ENCODE measurements at places on chromosomes 3 and 15. TPM values are rescaled to one million over a fixed set of nuclear protein-coding genes. Genes with fewer than 3 reads are reported as not detected.
A peak's percentile ranks its signal among the peaks of the same experiment; 100 is the strongest.

DNA sequence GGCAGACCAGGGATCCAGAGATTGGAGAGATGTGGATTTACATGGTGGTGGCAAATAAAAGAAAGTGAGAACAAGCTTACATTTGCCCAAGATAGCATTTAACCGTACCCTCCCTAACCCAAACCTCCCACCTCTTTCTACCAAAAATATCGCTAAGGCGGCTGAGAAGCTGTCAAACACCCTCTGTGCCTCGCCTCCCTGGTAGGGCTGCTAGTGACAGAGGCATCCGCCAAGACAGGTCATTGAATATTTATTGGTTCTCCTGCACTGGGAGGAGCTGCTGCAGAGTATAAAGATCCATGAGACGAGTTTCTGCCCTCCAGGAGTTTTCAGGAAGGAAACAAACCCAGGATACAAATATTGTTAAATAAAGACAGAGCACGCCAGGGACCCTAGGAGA, 107.3 kb upstream of the TMC3 start:
- no peak for DNase-seq

- no peak for DNase-seq
Observed at GRCh38 chr3:71578054-71578751, 5.3 kb downstream of the FOXP1 start.

The CHST14 gene
- total RNA-seq = 4.4 TPM

- no peak for DNase-seq
Observed at GRCh38 chr3:116444819-116445310, 422 bp downstream of the LSAMP start.

DNA sequence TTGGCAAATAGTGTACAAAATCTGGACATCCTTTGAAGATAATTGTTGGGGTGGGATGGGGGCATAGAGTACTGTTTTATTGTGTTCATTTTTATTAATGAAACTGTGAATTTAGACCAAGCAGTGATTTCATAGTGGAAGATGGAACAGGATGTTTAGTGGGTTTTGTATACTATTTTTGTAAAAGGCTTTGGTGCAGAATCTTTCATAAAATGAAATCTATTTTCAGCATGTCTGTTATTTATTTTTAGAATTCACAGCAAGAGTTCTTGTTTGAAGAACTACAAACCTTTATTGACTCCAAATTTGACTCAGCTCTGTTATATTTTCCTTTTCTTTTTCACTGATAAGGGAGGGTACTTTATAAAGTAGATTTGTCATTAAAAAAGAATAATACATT, 145.4 kb downstream of the AKAP13 start:
- DNase-seq = no peak

The AGBL1 gene
- total RNA-seq = not detected

DNA sequence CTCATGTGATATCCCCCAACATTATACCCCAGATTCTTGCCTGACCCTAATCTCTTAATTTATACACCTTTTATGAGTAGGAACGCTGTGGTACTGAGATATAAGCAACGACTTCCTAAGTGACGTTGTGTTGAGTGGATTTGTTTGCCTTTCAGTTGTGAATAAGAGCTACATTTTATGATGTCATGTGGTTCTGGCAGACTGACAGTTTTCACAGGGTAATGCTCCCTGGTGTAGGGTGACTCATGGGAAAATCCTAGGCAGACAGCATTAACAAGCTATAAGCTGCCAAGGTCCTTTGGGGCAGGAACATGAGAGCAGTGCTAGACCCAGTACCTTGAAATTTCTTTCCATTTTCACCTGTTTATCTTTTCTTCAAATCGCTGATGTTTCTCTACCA, 11.2 kb downstream of the C3orf52 start:
- DNase-seq = peak; percentile 71

DNA sequence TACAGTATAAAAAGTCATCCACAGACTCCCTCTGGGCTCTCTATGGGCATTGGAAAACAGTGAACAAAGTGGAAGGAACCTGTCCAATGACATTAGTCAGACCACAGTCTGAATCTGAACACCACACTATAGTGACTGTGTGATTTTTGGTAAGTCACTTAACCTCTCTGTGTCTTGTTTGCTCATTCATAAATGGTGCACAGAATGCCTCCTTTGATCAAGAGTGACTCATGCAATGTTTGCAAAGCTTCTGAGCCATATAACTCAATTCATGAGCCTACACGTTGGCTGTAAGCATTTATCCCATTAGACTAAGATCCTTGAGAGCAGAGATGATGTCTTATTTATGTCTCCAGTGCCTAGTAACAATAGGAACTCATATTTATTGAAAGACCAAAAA, 46.7 kb downstream of the SV2B start:
- no peak for DNase-seq

DNA sequence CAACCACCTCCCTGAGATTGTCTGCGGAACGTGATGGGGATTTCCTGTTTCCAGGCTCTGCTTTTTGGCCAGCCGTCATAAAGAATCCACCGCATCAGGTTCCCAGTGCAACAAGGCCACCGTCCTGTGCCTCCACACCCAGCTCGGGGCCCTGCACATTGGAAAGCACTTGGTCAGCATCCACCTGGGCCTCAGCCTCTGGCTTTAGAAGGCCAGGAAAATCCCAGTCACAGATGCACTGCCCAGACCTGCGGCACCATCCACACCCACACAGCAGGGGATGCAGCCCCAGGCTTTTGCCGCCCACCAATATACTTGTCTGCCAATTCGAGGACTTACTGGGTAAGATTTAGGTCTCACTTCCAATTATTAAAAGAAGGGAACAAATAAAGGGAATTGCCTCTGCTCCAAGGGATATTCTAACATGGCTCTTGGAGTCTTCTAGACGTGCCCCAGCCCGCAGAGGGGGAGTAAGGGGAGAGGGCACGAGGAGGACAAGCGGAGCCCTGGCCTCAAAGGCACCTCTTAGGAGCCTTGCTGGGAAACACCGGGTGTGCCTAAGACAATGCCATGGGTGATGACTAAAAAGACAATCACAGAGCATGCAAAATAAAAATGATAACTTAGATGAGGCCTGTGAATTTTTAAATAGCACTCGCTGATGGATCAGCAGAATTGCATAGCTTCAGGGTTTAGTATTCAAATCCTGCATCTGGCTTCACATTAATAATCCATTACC, 169.2 kb downstream of the FOXP1 start:
- DNase-seq = no peak

- no peak for DNase-seq
Observed at GRCh38 chr15:72591361-72591760, 63.1 kb upstream of the GOLGA6B start.

GRCh38 chr3:151226088-151226563, 23.1 kb upstream of the GPR171 start:
- peak; percentile 39 for DNase-seq

DNA sequence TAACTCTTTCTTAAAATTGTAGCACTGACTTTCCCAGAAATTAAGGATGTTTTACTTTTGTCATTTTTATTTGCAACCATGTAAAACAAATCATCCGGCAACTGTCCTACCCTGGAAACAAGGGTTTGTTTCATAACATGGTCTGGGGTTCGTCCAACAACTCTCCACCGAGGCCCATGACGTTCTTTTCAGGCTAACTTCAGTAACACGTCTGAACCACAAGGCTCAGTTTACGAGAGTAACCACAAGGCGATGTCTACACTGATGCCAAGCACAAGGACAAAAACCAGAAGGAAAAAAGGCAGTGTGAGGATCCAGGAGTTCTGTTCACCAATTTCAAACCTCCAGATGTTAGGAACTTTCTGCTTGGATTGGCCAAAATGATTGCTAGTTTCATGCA, 546.1 kb downstream of the NTRK3 start:
- no peak for DNase-seq

The PLSCR2 gene
- total RNA-seq = not detected

DNA sequence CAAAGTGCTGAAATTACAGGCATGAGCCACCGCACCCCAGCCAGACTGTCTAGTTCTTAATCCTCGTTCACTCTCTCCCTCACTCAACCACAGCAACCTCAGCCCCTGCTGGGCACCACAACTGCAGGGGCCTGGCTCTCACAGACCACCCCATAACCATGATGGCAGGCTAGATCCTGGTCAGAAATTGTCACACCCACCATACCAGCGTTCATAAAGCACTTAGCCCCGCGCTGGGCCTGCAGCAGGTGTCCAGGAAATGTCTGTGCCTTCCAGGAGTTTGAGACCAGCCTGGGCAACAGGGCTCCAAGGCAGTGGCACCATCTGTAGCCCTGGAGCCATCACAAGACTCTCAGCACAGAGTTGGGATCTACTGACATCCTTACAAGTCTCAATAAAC, 1.9 kb downstream of the SHISA5 start:
- DNase-seq = no peak

DNA sequence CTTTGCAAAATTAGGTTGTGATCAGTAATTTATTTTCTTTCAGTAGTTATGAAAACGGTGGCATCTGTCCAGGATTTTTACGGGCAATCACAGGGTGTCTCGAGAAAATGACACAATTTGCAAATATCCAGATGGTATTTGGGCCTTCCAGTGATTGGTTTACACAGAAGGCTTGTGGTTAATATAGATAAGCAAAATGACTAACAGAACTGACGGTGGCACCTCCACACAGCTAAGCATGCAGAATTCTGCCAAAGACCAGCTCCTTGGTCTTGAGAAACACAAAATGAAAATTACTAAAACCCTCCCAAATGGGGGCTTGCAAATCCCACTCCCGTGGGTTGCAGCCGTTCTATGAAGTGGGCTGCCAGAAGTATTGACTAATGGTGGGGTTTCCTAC, 5.5 kb downstream of the ARHGEF3 start:
- no peak for DNase-seq

DNA sequence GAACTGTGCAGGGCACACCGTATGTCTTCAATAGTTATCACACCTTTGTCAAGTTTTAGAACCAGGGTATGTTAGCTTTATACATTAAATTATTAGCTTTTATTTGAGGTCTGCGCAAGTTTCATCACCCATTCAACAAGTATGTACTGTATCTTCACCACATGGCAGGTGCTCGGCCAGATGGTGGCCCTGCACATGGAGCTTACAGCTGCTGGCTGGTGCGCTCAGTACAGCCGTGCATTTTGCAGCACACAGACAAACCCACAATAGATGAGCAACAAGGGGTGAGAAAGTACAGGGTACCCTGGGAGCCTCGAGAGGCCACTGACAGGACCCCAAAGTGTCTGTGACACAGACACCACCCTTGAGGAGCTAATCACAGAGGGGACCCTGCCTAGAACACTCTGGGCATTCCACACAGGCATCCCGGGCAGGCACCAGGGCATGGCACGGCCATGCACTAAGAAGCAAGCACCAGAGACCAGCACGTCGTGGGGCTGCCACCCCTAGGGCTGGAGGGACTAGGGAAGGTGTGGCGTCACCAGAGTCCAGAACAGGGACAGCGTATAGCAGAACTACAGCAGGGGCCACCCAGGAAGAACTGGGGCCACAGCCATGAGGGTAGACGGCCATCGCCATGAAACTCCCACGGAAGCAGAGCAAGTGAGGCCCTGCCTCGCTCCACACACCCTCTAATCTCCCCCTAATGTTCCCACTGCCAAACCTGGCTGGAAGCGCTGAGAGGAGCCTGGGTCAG, 27.4 kb downstream of the ZXDC start:
- no peak for DNase-seq

The PP2D1 gene
- not detected for total RNA-seq

GRCh38 chr3:81953111-81953510, 191.7 kb upstream of the GBE1 start:
- no peak for DNase-seq

- peak; percentile 49 for DNase-seq
Observed at GRCh38 chr15:60799885-60800284, 320.9 kb upstream of the ICE2 start.

DNA sequence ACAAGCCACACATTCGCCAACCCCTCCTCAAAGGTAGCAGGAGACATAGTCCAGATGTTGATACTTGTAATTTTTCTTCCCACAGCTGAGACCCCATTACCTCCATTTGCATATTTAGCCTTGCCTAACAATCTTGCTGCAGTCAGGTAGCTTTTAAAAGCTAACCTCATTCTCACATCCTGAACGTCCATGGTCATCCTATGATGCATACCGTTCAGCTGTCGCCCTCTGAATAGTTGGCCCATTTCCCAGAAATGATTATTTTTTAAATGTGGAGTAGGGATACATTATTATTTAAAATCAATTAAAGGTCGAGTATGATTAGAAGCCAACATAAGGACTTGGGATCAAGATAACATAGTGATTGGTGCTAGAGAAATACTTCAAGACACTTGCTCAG, 165.0 kb downstream of the MEX3B start:
- no peak for DNase-seq

The DCBLD2 gene
- total RNA-seq = 1.3 TPM

DNA sequence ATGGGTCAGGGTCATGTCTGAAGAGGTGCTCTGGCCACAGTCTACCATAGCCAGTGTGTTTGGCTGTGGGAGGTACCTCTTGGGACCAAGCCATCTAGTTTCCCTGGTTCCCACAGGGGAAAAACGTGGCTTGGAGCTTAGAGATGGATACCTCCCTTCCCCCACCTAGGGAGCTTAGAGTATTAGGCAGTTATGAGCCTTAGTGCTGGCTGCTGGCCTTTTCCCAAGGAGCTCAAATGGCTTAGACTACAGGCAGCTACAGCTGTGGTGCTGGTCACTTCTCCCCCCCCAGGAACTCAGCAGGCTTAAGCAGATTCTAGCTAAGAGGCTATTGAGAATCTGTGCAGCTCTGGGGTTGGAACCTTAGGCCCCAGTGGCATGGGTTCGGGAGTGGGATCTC, 591.2 kb downstream of the NSUN3 start:
- no peak for DNase-seq

GRCh38 chr15:82129761-82130160, 83.9 kb upstream of the MEX3B start:
- DNase-seq = no peak

The ITGA11 gene
- total RNA-seq = 0.02 TPM

DNA sequence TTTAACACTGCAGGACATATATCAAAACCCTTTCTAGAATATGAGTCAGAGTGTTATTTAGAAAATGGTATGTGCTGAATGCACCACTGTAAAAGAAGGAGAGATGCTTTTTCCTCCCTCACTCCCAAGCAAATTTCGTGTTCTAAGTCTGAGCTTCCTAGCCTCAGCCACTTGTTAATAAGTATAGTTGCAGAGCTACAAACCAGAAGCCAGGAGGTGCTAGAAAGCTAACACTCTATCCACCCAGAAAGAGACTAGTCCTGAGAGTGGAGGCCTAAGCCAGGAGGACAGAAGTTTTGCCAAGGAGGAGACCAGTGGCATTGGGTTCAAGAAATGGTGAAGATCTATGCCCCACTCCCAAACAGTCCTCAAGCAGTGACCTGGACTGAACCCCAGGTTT, 40.5 kb upstream of the GYG1 start:
- DNase-seq = no peak

GRCh38 chr15:77023576-77024272, 28.8 kb downstream of the PSTPIP1 start:
- DNase-seq = no peak

The ZKSCAN7 gene
- total RNA-seq = 1.7 TPM

GRCh38 chr3:106380232-106380631, 511.4 kb upstream of the CBLB start:
- no peak for DNase-seq

The DISP2 gene
- not detected for total RNA-seq

The IL5RA gene
- total RNA-seq = not detected

- DNase-seq = no peak
Observed at GRCh38 chr3:3107858-3108257, 2.3 kb downstream of the IL5RA start.

The CD276 gene
- total RNA-seq = 1.3 TPM

All from activated naive CD4-positive, alpha-beta T cell treated with anti-CD3 and anti-CD28 coated beads for 36 hours (primary cell).